T-helper 9 cell (primary cell): ENCODE measurements at places on chromosomes 5 and 9.

GRCh38 chr5:124772457-124773200 lies 26.2 kb upstream of the ZNF608 start:
- no peak for DNase-seq

GRCh38 chr9:91332546-91333231 lies 29.0 kb downstream of the AUH start:
- no peak for DNase-seq

DNA sequence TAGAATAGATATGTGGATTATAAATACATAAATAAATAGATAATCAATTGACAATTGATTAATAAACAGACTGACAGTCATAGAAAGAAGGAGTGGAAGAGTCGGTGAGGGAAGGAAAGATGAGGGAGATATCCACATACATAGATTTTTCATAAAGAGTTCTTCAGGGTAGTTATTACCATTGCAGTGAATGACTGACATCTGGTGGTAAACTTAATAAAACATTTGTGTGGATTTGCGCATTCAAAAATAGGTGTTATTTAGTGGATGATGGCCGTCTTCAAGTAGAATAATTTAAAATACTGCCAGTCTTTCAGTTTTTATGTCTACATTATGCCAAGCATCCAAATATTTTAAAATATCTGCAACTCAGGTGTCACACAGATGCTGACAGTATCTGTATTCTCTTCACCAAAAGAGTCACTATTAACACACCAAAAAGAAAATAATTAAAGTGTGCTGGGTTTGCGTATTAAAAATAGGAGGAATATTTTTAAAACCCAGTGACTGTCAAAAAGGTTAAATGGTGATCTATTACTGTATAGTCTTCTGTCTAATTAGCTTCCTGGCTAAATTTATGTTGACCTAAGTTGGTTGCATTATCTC lies 78.8 kb downstream of the GIN1 start:
- DNase-seq = no peak

GRCh38 chr9:28050046-28050445 lies 476.8 kb upstream of the C9orf72 start:
- no peak for DNase-seq

GRCh38 chr5:172219296-172219695 lies 25.3 kb downstream of the EFCAB9 start:
- DNase-seq = no peak
